NCI-H187 treated with DMSO at 0.1 percent for 48 hours (cell line): ENCODE measurements at places on chromosomes 6 and 20.

DNA sequence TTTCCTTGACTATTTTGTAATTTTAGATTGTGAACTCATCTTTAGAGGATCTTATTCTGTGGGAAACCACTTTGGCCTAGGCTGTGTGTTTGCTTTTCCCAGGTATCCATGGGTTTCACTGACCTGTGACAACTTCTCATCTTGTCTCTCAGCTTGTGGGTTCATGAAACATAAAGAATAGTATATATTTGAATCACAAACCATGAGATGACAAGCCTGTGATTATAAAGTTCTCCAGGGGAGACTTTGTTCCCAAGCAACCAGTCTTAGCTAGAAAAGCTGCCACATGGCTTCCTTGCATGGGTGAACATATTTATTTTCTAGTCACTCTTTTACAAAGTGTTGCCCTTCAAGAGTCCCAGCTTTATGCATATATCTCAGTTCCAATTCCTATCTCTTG is 201.9 kb downstream of the UBE3D start:
- no peak for DNase-seq

GRCh38 chr20:24953621-24954133 is 4.6 kb downstream of the CST7 start:
- DNase-seq: no peak

GRCh38 chr6:71292001-71292400 is 3.4 kb downstream of the OGFRL1 start:
- no peak for DNase-seq

GRCh38 chr20:6767536-6768227 is at the start of gene BMP2:
TSS of gene BMP2 (plus strand) at chr20:6767686. CDS start at chr20:6770127, 2,441 bp downstream.
- no peak for DNase-seq

- DNase-seq: no peak
These were observed 153.3 kb downstream of the PKHD1 start for GRCh38 chr6:51934098-51934497.

- no peak for DNase-seq
These were observed 10.7 kb downstream of the MANEA start for GRCh38 chr6:95587989-95588388.

DNA sequence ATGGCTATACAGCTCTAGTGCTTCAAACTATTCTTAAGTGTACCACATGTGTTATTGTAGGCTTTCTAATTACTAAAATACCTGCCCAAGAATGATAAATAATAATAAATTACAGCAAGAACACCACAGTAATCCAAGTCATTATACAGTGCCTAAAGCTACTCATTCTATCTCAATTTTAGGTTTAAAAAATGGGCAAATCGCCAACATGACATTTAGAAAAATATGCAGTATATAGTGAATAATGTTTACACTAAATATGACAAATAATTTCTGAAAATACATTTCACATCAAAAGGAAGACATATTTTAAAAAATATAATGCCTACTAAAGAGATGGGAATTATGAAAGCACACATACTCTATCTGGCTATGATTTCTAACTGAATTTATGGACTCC is 91.8 kb downstream of the MAN1A1 start:
- no peak for DNase-seq

DNA sequence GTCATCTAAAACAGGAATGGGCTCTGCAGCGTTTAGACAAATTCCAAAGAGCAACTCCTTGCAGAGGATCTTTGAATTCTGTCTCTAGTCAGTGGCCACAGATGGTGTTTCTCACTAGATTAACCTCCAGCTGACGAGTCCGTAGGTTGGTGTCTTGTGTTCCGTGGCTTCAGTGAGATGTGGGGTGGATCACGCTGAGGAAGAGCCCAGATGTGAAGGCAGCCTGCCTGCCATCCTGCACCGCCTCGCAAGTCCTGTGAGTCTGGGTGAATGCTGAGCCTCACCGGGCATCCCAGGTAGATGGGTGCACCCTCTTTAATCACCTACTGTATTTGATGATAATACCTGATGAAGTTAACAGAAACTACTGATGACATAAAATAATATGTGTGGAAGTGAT is 70.4 kb downstream of the THBS2 start:
- DNase-seq: no peak

GRCh38 chr6:62367601-62368000 is 81.6 kb upstream of the KHDRBS2 start:
- no peak for DNase-seq
